Activated CD4-positive, alpha-beta T cell treated with anti-CD3 and anti-CD28 coated beads, Interleukin-10, Interleukin-2, amounts not matched to agents 100 ng/mL and 50 ng/mL, durations not matched to agents 16 hours and 8 hours (primary cell): ENCODE measurements at places on chromosomes 3 and 15.

GRCh38 chr3:98777286-98777685, 14.1 kb downstream of the ST3GAL6 start:
- no peak for DNase-seq

DNA sequence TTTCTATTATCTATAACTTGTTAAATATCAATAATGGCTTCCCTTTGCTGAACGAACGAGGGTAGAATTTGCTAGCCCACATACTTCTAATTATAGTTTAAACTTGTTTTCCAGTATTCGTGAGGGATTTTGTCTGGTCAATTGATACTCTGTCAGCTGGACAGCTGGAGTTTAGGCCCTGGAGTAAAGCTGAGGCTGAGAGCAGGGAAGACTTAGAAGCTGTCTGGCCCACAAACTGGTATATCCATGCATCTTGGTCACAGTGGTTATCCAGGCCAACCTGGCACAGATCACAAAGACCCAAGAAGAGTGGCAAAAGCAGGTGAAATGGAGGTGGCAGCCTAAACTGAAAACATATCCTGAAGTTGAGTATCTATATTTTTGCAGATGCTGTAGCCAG, 19.3 kb downstream of the ARHGAP31 start:
- DNase-seq: no peak

GRCh38 chr3:2650746-2651145, 459.4 kb downstream of the IL5RA start:
- no peak for DNase-seq

GRCh38 chr3:17213102-17213501, 328.3 kb downstream of the PLCL2 start:
- DNase-seq: no peak

- DNase-seq: no peak
Measured at GRCh38 chr15:58058729-58059128, 6.8 kb downstream of the ALDH1A2 start.

GRCh38 chr3:32180141-32180784, 58.2 kb upstream of the CMTM8 start:
- no peak for DNase-seq

- DNase-seq: no peak
Measured at GRCh38 chr3:107921038-107921437, 169.8 kb downstream of the CD47 start.

GRCh38 chr3:172224560-172225214, 185.3 kb downstream of the FNDC3B start:
- DNase-seq: no peak

GRCh38 chr3:69787436-69788168, 48.3 kb downstream of the MITF start:
- no peak for DNase-seq

DNA sequence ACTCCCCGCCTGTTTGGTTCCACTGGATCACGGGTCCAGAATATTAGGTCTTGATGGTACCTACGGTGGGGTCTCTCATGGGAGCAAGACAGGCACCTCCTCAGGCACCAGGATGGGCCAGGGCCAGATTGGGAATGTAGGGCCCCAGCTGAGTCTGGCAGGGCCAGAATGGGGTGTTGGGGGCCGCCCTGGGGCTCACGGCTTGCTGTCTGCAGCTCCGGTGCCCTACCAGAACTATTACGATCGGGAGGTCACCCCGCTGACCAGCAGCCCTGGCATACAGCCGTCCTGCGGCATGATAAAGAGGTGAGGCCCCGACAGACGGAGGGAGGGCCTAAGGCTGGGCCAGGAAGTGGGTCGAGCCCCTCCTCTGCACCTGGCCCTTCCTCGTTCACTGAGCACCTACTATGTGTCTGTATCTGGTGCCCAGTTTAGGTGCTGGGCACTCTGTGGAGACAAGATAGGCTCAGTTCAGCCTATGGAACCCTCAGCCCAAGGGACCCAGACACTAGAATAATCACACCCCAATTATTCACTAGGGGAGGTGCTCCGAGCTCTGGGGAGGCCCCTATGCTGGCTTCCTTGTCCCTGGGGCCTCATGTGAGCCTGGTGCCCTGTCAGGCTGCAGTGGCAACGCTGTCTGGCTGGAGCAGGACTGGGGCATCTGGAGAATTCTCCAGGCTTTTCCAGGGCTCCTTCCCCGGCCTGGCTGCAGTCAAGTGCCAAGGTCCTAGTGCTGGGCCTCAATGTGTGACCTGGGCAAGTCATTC, 37.9 kb downstream of the PSTPIP1 start:
- DNase-seq: no peak

GRCh38 chr15:100190675-100191074, 151.1 kb downstream of the ADAMTS17 start:
- no peak for DNase-seq

DNA sequence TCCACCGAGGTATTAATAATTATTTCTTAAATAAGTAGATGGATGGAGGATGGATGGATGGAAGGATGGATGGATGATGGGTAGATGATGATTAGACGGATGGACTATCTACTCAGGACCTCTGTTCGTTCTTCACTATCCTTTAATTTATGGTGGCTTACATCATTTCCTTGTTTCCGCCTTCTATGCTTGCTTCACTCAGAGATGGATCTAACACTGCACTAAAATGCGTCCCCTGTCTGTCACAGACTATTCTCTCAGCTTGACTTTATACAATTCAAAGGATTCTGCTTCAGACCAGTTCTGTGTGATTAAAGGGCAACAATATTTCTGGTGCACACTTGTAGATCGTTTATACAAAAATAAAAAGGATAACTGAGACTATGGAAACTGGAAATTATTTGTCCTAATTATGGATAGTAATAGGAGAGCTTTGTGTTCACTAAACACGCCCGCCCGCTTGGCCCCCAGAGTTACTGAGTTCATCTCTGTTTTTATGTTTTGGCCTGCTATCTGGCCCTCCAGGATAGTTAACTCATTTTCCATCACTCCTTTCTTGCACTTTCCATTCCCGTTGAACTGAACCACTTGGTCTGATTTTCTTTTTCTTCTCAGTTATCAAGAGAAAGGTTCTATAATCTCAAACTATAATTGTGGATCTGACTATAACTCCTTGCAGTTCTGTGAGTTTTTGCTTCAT, 41.4 kb upstream of the CA12 start:
- DNase-seq: no peak

DNA sequence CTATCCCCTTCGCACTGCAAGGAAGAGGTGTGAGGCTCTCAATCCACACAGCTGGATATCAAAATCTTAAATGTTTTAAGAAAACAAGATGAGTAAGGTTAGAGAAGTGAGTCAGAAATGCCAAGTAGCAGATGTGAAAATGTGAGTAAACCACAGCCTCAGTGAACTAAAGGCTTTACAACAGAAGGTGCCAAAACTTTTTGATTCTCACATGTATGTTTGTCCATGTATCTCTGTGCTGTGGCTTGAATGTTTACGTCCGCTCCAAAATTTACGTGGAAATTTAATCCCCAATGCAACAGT, 126.8 kb upstream of the PFN2 start:
- peak; percentile 65 for DNase-seq

DNA sequence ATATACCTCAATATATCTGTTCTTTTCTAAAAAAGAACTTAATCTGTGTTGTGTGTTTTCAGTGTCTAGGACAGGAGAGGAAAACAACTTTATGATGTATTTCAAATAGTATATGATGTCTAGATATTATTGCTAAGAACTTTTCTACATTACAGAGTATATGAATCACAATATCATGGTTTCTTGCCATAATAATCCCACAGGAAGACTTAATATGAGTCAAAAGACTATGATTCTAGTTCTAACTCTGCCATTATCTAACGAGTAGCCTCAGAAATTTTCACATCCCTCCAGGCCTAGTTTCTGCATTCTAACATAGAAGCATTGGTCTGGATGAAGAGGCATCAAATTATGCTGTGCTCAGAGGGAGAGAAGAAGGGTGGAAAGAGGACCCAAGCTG, 107.7 kb upstream of the SPRED1 start:
- no peak for DNase-seq
